ENCODE measurements at places on chromosomes 2 and 18.

DNA sequence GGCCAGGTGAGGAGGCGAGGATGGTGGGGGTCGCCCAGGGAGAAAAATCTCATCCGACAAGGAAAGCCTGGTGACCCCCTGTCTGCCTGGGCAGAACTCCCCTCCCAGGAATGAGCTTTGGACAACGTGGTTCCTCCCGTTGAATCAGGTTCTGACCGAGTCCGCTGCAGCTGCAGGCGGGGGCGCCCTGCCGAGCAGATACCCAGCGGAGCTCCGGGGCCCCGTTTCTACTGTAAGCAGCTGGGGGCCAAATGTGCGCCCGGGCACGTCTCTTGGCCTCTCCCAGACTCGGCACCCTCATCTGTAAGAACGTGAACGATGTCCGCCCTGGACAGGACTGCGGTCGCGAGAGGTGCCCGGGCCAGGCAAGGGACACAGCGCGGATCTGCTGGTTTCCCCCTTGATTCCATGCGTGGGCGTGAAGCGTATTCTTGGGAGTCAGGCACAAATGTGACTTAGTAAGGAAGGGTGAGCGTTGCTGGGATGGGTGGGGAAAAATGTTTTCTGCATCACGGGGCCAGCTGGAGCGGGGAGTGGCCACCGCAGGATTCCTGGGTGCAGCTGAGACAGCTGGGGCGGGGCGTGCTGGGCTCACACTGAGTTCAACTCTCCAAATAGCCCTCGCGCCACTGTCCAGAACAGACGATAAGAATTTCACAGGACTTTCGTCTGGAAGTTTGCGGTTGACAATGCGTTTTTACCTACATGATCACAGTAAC lies 20.2 kb upstream of the TUBB6 start:
- DNase-seq: no peak

DNA sequence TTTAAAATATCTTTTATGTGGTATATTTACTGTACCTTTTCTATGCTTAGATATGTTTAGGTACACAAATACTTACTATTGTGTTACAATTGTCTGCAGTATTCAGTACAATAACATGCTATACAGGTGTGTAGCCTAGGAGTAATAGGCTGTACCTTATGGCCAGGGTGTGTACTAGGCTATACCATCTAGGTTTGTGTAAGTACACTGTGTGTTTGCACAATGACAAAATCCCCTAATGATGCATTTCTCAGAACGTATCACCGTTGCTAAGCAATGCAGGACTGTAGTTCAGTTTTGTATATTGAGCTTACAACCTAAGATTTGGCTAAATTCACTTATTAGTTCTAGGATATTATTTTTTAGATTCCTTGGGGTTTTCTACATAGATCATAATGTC lies 332.3 kb upstream of the HS6ST1 start:
- no peak for DNase-seq

GRCh38 chr2:31070339-31071125 lies 67.7 kb downstream of the GALNT14 start:
- no peak for DNase-seq

GRCh38 chr2:167264380-167264779 lies 376.1 kb downstream of the XIRP2 start:
- DNase-seq: peak; percentile 36

DNA sequence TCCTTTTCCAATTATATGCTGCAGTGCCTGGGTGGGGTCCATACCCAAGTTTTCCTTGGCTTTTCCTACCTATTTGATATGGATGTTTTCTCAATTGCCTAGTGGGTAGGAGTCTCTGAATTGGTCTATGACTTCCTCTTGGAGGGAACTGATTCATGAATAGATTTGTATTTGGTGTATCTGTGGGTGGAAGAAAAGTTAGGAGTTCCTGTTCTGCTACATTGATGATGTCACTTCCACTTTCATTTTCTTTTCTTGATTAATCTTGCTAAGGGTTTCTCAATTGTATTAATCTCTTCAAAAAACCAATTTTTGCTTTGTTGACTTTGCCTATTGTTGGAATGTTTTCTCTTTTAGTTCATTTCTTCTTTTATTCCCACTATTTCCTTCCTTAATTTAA lies 37.4 kb upstream of the SLC9A2 start:
- DNase-seq: peak; percentile 12

GRCh38 chr2:153214337-153214736 lies 264.2 kb downstream of the RPRM start:
- DNase-seq: no peak

DNA sequence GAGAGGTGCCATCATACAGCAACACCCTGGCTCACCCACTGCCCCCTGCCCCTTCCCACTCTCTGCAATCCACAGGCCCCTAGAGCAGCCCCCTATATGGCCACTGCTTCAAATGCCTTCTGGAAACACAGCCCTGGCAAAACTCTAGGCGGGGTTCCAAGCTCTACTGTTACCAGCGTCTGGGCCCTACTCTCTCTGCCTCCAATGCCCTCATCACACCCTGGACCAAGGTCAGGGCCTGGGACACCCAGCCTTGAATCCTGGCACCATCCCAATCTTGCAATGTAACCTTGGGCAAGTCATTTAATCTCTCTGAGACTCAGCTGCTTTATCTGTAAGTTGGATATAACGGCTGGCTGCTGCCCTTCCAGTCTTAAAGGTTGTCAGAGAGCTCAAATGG lies 39.2 kb upstream of the LOXHD1 start:
- no peak for DNase-seq

GRCh38 chr2:30960213-30960612 lies 153.0 kb upstream of the CAPN13 start:
- no peak for DNase-seq

GRCh38 chr18:53947092-53947640 lies 277.3 kb downstream of the MBD2 start:
- no peak for DNase-seq

- no peak for DNase-seq
These were observed 100.1 kb upstream of the MC2R start for GRCh38 chr18:14015416-14015815.

DNA sequence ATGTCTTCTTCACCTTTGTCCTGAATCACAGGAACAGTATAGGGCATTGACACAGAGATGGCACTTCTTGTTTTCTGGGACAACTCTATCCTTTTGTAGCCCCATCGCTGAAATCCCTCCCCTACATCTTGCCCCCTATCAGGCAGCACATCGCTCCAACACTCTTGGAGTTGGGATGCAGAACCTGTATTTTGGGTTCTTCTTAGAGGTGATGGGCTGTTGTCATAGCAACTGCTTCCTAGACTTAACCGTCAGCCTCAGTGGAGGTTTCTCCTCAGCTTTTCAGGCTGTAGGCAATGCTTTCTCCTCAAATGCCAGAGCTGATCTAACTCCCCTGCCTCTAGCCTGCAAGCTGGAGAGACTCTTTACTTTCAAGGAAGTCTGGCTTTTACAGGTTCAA lies 99.9 kb upstream of the SPRED2 start:
- no peak for DNase-seq

- DNase-seq: no peak
These were observed 280.4 kb downstream of the TDRD15 start for GRCh38 chr2:21404137-21404536.

GRCh38 chr18:23207191-23207955 lies 72.1 kb downstream of the CABLES1 start:
- no peak for DNase-seq

DNA sequence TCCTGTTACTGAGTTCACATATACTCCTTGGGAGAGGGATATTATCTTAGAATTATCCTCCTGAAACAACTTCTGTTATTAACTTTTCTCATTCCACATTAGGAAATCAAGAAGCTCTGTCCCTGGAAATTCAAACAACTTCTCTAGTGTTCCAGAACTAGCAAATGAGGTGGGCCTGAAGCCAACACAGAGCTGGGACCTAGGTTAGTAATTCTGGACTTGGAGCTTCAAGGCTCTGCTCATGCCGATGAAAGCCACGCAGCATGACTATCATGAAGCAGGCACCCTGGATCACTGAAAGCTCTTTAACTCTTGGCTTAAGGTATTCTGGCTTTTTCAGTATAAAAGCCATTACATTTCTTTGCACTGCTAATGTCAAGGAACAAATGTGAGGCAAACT lies 242.7 kb downstream of the TGIF1 start:
- no peak for DNase-seq

DNA sequence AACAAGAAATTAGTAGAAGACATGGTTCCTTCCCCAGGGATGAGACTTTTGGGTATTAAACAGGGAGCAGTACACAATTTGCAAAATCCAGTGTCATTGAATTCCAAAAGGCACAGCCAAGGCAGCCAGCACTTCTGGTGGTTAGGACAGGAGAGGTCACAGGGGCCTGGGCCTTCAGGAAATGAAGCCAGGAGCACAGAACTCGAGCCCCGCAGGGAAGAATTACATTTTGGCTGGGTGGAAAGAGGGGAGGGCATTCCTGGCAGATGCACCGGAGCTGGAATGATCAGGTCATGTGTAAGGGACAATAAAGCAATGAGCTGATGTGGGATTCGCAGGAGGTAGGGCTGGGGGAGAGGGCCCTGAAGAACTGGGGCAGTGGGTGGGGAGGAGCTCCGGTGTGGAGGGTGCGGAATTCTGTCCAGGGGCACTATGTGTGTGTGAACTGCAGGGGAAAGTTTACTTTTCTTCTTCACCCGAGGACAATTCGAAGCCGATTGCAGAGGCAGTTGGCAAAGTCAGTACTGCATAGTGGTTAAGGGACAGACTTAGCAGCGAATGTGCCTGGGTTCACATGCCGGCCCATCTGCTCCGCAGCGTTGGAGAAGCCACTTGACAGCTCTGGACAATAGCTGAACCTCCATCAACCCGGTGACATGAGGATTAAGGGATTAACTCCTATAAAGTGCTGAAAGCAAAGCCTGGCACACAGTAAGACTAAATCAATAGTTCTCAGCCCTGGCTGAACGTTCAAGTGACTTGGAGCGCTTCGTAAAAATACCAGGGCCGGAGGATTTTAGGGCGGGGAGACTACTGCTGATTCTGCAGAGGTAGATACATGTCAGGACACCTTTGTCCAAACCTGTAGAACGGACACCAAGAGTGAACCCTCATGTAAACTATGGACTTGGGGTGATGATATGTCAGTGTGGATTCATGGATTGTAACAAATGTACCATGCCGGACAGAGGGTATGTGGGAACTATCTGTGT lies 36.4 kb downstream of the ALPK2 start:
- no peak for DNase-seq

- DNase-seq: no peak
These were observed 348.0 kb downstream of the DLGAP1 start for GRCh38 chr18:4107049-4107467.

- no peak for DNase-seq
These were observed 37.4 kb downstream of the DNMT3A start for GRCh38 chr2:25304321-25304720.

DNA sequence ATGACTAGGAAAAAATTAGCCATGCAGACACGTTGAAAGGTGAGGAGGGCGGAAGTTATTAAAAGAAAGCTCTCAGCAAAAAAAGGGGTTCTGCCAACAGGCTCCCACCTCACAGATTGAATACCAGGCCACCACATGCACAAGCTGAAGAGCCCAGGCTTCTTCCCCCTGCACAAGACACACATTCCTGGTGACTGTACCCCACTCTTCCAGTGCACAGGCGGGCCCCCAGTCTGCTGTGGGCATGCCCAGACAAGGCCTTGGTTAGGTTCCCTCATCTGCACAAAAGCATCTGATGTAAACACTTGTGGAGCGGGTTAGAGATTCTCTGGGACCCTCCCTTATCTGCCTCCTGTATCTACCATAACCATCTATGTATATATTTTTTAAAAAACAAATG lies 81.7 kb downstream of the AGPS start:
- no peak for DNase-seq

DNA sequence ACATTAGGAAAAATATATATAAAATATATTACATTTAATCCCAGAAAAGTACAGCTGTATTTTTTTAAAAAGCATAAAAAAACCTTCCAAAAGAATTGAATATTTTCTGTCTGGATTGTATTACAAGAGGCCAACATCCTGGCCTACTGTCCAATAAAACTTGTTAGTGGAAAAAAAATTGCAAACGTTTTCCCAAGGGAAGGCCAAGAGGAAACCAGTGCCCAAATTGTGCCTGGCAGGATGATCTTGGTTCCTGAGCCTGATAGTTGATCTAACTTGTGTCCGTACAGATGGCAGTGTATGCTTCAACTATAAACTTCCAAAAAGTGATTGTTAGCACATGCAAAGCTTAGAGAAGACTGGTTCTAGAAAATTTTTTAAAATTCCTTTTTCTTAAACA lies 90.6 kb upstream of the LPIN2 start:
- no peak for DNase-seq

DNA sequence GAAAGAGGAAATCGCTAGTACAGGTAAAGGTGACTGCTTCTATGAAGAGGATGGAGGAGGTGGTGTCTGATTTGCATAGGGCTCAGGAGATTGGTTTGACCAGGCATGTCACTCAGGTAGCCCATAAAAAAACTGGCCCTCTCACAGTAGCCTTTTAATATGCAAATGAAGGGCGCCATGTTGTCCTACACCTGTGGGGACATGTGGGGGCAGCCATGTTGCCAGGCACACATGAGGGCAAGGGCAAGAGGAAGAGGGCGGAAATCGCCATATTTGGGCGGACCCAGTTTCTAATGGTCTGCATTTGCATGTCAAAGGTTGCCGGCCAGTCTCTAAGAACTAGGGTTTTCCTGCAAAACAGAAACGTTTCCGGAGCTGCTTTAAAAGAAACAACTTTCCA lies 1330.6 kb downstream of the DSC3 start:
- no peak for DNase-seq

DNA sequence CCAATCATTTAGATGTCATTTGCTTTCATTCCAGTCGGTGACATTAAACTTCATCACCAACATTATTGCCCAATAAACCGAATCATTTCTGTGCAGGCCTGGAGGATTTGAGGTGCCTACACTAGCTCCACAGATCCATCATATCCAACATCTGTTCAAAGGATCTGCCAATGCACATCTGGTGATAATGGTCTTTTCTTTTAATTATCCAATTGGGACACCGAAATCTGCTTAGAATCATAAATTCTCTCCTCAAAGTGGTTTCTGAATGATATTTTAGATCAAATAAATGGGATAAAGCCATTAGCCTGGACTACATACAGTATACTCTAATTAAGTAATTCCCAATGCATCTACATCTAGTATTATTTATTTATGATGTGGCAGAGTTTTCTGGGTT lies 85.6 kb downstream of the ABCA12 start:
- DNase-seq: no peak

- DNase-seq: no peak
These were observed 202.3 kb downstream of the MREG start for GRCh38 chr2:215811003-215811402.

DNA sequence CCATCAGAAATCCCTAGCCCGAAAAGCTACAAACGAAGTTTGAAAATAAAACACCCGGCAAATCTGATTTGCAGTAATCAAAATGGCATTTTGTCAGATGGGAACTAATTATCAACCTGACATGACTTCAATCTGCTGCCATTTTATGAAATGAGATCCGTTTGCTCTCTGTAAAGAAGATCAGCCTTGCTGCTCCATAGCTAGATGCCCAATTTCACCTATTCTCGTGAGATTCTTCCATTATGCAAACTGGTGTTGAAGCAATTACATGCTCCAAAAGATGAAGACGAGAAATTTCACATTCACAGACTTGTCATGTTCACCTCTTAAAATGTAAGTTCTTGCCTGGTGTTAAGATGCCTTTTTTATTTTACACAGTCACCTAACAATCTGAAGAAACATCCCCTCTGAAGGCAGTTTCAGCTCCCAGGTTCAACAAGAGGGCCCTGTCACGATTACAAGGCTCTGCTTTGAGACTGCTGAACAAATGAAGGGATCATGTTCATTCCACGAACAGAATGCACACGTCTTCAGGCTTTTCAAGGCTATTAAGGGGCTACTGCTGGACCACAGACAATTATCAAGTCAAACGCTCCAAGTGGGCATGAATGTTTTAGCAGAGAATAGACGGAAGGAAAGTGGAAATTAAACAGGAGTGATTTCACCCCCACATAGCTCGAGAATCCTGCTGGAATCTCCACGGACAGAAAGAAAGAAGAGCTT lies 172.6 kb upstream of the PID1 start:
- no peak for DNase-seq

All from Kasumi-1 (cell line).